ENCODE measurements at places on chromosomes 11 and 22. TPM values are rescaled to one million over a fixed set of nuclear protein-coding genes. Genes with fewer than 3 reads are reported as not detected.

ANKK1 gene
- not detected for polyA plus RNA-seq

LDHAL6A gene
- polyA plus RNA-seq, result not detected

PYGM gene
- 12.5 TPM for polyA plus RNA-seq

KDM4F gene
- not detected for polyA plus RNA-seq

DNHD1 gene
- polyA plus RNA-seq, result 1.9 TPM

TNNI2 gene
- 0.75 TPM for polyA plus RNA-seq

HTR3B gene
- polyA plus RNA-seq, result not detected

EED gene
- polyA plus RNA-seq, result 16.0 TPM

TMEM45B gene
- polyA plus RNA-seq, result not detected

RBMXL2 gene
- polyA plus RNA-seq, result not detected

AHNAK gene
- 146 TPM for polyA plus RNA-seq

OLFML1 gene
- 22.9 TPM for polyA plus RNA-seq

WEE1 gene
- polyA plus RNA-seq, result 28.9 TPM

SAA2 gene
- polyA plus RNA-seq, result 1.3 TPM

SMTNL1 gene
- not detected for polyA plus RNA-seq

PNPLA5 gene
- 0.50 TPM for polyA plus RNA-seq

INSC gene
- 0.63 TPM for polyA plus RNA-seq

SCGB1D2 gene
- polyA plus RNA-seq, result not detected

MUC2 gene
- polyA plus RNA-seq, result 0.08 TPM

HMOX1 gene
- 9.6 TPM for polyA plus RNA-seq

OR5J2 gene
- not detected for polyA plus RNA-seq

SMC1B gene
- not detected for polyA plus RNA-seq

TEX54 gene
- 5.5 TPM for polyA plus RNA-seq

TMPRSS6 gene
- not detected for polyA plus RNA-seq

SERPIND1 gene
- polyA plus RNA-seq, result 0.23 TPM

BEST1 gene
- polyA plus RNA-seq, result 4.1 TPM

C11orf24 gene
- polyA plus RNA-seq, result 37.7 TPM

Data from aorta (tissue), 5 donors.